ENCODE measurements at places on chromosomes 1 and 21. TPM values are rescaled to one million over a fixed set of nuclear protein-coding genes. Genes with fewer than 3 reads are reported as not detected.

The FAM72D gene
- 0.65 TPM for total RNA-seq

The ST6GALNAC3 gene
- 0.11 TPM for total RNA-seq

The ASPM gene
- total RNA-seq, result 43.7 TPM

The OLFML3 gene
- total RNA-seq, result 104 TPM

The ALG14 gene
- total RNA-seq, result 5.0 TPM

The LYPD8 gene
- not detected for total RNA-seq

The SOAT1 gene
- total RNA-seq, result 52.9 TPM

The EDARADD gene
- total RNA-seq, result 1.2 TPM
